ENCODE measurements at places on chromosomes 11 and 22. TPM values are rescaled to one million over a fixed set of nuclear protein-coding genes. Genes with fewer than 3 reads are reported as not detected.

DNA sequence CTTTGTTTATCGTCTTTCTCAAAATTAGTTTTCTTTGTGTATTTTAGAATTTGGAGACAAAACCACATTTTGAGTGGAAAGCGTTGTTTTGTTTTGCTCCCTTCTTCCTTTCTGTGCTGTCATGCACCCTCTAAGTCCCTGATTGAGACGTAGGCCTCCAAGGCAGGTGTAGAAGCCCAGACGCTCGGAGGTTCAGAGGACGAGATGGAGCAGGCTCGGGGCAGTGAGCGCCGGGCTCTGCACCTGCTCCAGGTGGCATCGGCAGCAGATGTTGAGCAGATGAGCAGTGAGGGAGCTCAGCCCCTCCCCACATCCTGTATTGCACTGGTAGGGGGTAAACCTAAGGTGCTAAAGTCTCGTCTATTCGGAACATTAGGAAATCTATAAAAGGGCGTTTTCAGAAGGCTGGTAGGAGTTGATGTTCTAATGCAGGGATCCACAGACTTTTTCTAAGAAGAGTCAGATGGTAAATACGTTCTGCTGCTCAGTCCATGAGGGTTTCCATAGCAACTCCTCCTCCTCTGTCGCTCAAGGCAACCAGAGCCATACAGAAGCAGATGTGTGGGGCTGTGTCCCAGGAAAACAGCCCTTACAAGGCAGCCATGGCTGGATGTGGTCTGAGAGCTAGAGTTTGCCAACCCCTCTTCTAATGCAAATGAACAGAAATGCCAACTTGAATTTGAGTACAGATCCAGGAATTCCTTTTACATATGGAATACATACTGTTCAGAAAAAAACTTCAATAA is 724.2 kb downstream of the BRD1 start:
- no peak for ATAC-seq

- ATAC-seq: peak; percentile 83
These were observed 231.0 kb downstream of the DDX10 start for GRCh38 chr11:108895579-108896480.

Gene GLYATL2
- 1.5 TPM for total RNA-seq

DNA sequence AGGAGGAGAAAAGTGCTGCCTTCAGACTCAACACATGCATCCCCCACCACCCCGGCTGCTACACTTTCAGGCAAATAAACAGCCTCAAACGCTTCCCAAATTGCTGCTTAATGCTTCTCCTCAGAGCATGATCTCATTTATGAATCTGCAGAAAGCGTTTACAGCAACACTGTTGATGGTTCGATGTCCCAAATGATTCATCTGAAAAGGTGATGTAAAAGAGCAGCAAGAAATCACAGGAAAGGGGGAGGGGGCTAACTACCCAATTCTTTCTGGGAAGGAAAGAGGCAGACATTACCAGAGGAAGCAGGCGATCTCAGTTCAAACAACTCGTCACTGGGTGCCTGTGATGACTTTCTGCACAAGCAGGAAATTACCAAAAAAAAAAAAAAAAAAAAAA is 119.6 kb downstream of the TENM4 start:
- ATAC-seq: no peak

Gene BACE1-AS
- total RNA-seq: 10.8 TPM

- no peak for ATAC-seq
These were observed 8.0 kb downstream of the RNF121 start for GRCh38 chr11:71936825-71937224.

GRCh38 chr11:85530634-85531033 is 96.5 kb downstream of the DLG2 start:
- no peak for ATAC-seq

DNA sequence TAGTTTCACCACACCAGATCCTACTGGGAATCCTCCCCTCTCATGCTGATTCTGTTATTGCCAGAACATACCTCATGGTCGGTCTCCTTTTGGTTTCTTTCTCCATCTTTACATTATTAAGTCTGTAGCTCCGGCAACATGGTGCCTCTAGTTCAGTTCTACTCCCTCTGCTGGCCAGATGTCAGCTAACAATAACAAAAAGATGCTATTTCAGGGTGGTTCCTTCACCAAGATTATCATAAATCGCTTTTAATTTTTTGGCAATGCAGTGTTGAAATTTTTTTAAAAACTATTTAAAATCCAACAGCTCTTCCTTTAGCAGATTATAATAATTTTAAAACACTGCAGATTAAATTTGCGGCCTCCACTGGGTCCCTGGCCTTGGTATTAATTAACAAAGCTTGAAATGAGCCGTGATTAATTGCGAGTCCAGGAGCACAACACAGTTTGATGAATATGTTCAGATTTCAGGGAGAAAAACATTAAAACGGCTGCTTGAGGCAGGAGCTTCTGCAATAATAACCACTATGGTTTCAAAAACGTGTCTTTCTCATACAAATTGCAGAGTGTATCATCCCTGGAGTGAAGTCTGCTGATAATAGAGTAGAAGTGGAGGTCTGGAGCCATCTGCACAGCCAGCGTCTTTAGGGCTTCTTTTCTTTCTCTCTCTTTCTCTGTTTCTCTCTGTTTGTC is 492.9 kb upstream of the KIRREL3 start:
- peak; percentile 54 for ATAC-seq

Gene PACS1
- total RNA-seq: 24.1 TPM

DNA sequence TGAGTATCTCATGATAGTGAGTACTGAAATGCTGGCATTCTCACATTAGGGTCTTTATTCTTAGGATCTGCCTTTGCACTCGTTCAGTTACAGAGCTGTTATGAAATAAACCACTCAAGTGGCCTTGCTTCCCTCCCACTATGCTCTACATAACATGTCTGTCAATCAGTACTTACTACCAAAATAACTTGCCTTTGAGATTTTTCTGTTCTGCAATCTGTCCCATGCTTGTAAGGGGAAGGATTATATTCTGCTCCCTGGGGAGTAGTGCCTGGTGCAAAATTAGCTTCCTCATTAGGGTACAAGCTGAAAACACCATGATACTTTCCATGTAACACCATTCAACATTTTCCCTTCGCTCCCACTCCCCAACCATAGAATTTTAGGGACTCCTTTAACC is 1.9 kb upstream of the GRAP2 start:
- ATAC-seq: no peak

DNA sequence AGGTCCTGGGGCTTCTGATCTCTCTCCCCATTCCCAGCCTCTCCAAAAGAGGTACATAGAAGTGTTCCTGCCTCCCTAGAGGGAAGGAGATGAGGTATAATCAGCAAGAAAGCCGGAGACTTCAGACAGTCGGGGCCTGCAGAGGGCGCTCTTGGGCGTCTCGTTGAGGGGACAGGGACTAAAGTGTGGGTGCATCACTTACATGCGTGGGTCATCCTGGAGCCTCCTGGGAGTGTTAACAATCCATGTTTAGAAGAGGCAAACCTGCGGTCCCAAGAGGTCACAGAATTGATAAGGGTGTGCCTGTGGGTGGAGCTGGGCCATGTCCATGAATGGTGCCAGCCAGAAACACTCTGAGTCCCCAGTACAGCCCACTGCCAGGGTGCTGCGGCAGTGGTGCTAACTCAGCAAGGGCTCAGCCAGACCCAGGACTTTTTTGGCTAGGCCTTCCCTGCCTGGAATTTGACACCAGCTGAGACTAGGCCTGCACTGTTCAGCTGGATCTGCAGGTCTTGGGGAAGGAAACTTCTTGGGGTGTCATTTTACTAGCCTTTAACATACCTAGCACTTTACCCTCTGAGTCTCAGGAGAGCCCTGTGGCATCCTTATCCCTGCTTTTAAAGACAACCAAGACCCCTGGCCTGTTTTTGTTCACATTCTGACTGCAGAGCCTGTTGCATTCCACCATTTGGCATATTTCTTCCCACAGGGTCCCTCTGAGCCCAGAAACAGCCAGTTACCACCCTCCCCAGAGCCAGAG is 5.5 kb downstream of the YDJC start:
- no peak for ATAC-seq

GRCh38 chr11:95505927-95506426 is 275.0 kb upstream of the SESN3 start:
- peak; percentile 84 for ATAC-seq

DNA sequence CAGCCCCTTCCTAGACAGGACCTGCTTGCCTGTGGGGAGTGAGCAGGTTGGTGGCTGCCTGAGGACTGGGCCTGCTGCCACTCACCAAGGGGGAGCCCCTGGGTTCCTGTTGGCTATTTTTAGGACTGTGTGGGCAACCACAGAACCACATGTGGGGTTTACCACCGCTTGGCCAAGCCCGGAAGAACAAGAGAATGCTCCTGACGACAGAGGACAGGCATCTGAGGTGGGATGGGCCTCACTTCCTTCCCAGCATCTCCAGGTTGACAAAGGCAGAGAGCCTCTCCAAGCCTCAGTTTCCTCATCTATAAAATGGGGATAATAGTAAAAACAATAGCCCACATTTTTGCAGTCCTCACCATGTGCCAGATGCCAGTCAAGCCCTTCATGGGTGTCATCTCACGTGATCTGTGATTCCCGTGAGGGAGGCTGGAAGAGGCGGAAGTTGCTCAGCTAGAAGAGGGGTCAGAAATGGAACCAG is 43.6 kb downstream of the LRRC32 start:
- ATAC-seq: no peak

DNA sequence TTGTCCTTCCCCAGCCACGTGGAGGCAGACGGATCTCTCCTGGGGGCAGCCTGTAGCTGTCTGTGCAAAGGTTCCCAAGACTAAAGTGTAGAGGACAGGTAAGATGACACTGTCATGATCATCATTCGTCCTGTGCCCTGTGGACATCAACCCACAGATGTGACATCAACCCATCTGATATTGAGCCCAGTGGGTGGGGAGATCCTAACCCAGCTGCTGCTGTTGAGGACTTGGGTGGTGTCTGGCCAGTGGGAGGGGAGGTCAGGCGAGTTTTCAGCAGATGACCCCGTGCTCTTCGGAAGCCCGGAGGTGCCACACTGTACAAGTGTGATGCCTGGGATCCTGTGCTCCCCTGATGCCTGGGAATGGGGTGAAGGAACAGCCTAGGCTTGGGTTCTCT is 1.2 kb upstream of the GAL start:
- ATAC-seq: no peak
